ENCODE measurements at places on chromosomes 13 and 19.

DNA sequence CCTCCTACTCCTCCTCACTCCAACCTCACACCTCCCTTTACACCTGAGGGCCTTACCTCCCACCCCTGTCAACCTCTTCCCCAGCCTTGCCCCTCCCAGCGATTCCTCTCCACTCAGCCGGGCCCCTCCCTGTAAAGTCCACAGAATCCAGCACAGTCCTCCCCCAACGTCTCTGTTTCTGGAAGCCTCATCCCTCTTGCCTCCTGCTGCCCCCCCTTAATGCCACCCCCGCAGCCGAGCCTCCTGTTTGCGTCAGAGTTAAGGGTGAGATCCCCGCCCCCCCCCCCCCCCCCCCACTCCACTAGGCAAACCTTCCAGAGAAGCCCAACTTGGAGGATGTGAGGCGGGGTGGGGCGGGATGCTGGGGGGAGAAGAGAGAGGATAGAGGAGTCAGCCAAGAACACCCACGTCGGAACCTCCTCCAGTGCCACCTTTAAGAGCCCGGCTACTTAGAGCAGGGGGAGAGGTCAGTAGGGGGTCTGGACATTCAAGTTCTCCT lies 2.1 kb downstream of the UNC13A start:
- no peak for DNase-seq

DNA sequence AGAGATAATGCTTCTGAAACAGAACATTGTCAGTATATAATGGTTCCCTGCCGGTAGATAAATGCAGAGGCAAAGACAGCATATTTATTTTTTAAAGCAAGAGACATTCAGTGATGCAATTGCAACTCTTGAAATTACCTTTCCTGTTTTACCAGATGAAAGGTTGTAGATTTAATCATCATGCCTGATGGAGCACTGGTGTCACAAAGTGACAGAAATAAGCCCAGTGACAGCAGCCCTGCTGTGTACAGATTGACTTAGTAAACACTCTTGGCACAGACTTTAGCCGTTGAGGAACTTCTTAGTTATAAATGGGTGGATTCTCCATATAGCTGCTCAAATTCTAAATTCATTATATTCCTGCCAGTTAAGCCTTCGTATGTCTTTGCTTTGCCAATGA lies 172.5 kb downstream of the ITGBL1 start:
- DNase-seq = no peak

DNA sequence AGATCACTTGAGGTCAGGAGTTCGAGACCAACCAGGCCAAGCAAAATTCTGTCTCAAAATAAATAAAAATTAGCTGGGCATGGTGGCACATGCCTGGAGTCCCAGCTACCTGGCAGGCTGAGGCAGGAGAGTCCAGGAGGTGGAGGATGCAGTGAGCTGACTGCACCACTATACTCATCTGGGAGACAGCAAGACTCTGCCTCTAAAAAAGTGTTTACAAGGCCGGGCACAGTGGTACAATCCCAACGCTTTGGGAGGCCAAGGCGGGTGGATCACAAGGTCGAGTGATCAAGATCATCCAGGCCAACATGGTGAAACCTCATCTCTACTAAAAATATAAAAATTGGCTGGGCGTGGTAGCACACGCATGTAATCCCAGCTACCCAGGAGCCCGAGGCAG lies 4.2 kb upstream of the DAPK3 start:
- DNase-seq = no peak

GRCh38 chr19:15298847-15299567 lies 33.3 kb downstream of the BRD4 start:
- no peak for DNase-seq

DNA sequence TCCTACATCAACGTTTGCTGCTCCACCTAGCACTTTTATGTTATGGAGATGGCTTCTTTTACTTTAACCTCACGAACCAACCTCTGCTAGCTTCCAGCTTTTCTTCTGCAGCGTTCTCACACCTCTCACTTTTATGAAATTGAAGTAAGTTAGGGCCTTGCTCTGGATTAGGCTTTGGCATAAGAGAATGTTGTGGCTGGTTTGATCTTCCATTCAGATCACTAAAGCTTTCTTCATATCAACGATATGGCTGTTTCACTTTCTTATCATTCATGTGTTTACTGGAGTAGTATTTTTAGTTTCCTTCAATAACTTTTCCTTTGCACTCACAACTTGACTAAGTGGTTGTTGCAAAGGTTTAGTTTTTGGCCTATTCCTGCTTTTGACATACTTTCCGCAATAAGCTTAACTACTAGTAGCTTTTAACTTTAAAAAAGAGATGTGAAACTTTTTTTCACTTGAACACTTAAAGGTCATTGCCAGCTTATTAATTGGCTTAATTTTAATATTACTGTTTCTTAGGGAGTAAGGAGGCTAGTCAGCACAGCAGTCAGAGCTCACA lies 60.0 kb upstream of the SPRY2 start:
- no peak for DNase-seq

- no peak for DNase-seq
These were observed 9.6 kb upstream of the KCNN1 start for GRCh38 chr19:17957149-17957849.

DNA sequence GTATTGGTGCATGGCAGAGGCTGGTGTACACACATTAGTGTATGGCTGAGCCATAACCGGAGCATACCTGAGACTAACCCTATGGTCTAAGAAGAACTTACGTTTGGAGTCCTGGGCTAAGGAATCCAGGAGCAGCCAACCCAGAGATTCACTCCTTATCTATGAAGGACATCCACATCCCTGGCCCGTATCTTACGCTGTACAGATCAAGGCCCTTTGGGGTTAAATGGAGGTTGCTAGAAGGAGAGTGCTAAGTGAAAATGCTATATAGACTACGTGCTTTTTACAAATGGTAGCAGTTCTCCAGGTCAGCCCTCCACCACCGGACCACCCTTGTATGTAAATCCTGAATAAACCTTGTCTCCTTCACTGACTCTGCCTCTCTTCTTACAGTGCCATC lies 1.9 kb upstream of the SUGT1 start:
- DNase-seq = no peak

- DNase-seq = no peak
These were observed 129.9 kb downstream of the RNF17 start for GRCh38 chr13:24893863-24894262.

DNA sequence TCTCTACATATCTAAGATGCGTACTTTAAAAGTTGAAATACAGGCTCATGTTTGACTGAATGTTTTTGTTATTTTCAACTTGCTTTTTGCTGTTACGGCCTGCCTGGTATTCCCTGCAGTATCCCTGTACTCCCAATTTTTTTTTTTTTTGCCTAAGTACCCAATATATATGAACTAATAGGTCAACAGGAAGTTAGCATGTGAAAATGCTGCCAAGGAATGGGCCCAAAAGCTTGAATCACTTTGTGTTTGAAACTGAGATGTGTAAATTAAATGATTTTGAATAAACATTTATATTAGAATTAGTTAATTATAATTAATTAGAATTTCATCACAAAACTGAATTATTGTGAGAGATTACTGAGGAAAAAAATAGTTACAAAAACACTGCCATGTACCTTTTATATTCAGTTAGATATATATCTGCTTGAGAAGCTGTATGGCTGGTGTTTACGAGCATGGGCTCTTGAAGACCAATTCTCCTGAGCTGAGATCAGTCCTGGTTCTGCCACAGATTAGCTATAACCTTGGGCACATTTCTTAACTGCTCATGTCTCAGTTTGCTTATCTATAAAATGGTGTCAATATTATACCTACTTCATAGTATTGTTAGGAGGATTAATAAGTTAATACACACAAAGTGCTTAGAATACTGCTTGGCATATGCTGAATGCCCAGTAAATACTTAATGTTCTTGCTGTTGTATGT lies 16.0 kb downstream of the TDRD3 start:
- DNase-seq = no peak

DNA sequence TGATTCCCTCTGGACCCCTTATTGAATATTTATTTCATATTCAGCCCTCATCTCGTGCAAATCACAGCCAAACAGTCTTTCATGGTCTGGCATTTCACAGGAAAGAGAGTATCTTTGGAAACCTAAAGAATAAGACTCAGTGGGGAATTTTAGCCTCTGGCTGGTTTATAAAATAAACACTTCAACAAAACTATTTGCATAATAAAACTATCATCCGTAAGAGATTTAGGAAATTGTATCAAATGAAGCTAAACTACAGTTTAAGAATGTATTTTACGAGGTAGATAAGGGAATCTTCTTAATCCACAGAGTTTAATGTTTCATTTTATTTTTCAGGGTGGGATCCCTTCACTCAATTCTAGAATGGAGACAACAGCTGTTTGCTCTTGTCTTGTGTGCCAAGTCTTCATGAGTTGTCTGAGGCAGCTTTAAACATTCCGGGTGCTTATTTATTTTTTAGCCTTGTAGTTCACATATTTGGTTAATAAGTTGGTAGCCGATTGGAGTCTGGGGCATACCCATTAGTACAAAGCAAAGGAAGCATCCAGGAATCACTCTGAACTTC lies 634.4 kb upstream of the KLF12 start:
- no peak for DNase-seq

DNA sequence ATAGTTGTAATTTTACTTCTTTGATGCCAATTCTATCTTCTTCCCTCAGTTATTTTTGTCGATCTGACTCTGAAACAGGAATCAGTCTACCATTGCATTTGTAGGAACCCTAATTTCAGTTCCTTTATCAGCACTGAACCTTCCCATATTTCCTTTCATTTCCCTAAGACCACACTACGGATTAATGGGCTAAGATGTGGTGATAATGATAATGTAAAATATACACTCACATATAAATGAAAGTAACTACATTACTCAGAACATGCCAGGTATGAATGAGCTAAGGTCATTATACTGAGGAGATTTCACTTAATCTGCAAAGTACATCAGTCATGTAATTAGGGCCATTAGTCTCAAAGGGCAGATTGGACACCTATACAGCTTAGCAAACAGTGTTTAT lies 60.2 kb upstream of the RFC3 start:
- DNase-seq = no peak

GRCh38 chr19:42269478-42270345 lies 660 bp downstream of the CIC start:
- DNase-seq = no peak

Measured in SHP77 treated with DMSO at 0.1 percent for 48 hours (cell line).